ENCODE measurements at places on chromosomes 3 and 15.

DNA sequence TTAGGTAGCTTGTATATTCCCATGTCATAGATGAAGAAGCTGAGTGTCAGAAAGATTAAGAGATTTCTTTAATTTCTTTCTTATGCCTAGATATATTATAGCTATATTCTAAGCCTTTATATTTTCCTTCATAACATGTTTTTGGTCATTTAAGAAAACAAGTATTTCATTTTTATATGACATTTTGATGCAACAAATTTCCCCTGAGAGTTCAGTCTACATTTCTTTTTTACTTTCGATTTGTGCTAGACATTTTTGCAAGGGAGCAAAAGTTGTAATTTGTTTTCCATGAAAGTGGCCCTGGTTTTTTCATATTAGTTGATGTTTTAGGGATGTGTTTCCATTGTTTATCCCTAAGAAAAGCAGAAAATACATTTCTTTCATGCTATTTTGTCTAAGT is 344.9 kb downstream of the NLGN1 start:
- no peak for DNase-seq

- DNase-seq = no peak
Observed at GRCh38 chr3:1197051-1197450, 104.2 kb downstream of the CNTN6 start.

DNA sequence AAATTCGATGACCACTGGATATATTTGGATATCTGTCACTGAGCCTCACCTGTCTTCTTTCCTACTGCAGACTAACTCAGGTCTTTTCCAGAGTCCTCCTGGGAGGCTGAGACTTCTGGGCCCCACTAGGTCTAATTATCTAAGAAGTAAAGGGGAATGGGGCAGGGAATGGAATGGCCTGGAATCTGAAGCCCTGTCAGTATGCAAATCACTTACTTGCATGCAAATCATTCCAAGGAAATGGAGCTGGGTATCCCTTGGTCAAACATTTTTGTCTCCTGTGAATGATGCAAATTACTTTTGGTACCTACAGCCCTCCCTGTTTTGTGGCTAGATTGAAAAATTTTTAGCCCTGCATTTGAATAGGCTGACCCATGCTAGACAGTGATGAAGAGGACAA is 5.3 kb upstream of the SPSB4 start:
- peak; percentile 29 for DNase-seq

- DNase-seq = no peak
Observed at GRCh38 chr15:50162969-50163718, 18.9 kb upstream of the SLC27A2 start.

GRCh38 chr3:15263926-15264325 is 57.9 kb downstream of the CAPN7 start:
- DNase-seq = no peak

- no peak for DNase-seq
Observed at GRCh38 chr15:23912191-23912590, 225.1 kb upstream of the NDN start.

DNA sequence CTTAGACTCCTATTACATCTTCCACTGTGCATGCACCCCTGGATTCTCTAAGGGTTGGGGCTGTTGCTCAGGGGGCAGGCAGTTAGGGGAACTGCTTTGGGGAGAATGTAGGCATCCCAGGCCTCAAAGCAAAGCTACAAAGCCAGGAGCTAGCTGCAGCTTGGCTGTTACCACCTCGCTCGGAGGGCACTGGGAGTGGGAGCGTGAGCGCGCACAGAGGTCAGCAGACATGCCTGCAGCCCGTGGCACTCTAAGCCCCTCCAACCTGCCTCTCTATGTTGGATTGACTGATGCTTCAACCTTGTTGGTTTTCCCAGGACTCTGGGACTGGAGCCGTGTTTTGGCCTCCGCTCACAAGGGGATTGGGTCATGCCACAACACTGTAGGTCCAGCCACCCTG is 69.8 kb downstream of the CPN2 start:
- no peak for DNase-seq

DNA sequence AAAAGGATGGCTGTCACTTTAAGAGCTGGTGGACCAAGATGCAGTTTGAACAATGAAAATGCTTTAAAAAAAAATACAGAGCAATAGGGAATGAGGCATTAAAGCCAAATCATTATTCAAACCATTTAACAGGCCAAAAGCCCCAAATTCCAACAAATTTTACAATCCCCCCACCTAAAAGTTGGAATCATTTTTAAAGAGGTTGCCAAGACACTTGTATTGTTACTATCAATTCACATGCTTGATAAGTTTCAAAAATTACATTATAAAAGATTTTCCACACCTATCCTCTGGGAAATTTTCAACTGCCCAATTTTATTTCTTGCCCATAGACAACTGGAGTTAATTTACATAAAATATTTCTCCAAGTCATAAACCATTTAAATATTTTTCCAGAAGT is 192.3 kb upstream of the ARHGEF26 start:
- DNase-seq = no peak

DNA sequence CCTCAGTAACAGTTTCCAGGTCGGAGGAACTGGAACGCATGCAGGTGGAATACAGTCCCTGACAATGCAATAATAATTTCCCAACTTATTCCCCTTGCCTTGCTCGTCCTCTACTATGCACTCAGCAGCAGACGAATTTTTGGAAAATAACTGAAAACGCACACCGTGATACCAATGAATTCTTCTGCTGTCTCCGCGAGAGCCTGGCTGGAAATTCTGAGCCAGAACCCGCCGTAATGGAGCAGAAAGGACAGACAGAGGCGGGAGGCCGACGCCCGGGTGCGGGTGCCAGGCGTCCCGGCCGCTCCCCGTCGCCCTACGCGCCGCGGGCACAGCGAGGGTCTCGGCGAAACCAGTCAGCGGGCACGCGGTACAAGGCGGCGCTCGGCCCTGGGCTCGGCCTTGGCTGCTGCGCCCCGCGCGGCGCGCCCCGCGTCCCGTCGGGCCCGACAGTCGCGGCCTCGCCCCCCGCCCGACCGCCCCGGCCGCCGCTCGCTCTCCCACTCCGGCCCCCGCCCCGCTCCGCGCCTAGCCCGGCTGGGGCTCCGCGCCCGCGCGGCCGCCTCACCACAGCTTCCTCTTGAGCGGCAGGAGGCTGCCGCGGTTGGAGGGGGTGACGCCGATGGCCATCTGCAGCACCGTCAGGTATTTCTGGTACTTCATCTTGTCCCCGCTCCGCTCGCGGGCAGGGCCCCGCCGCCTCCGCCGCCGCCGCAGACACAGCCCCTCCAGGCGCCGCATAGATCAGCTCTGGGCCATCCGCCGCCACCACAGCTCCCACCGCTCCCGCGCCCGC is 114.5 kb upstream of the GOLGA8J start:
- DNase-seq = no peak

DNA sequence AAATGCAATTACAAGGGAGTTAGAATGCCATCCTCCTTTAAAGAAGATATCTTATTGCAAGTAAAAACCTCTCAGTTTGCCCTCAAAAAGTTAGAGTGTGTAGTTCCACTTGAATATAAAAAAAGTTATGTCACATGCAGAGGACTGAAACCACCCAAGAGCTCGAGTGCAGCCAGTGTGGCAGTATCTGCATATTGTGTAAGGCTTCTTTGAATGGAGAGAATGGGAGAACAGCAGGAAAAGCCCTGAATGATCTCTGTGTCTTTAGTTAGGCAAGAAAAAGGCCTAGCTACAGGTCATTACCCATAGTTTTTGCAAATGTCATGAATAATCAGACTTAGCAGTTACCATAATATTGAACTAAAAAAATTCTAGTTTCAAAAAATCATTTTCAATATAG is 13.9 kb upstream of the TEX9 start:
- DNase-seq = no peak

GRCh38 chr3:169868369-169868768 is 1.4 kb downstream of the LRRC31 start:
- no peak for DNase-seq

GRCh38 chr3:135792858-135793475 is 172.6 kb upstream of the PPP2R3A start:
- DNase-seq = no peak

DNA sequence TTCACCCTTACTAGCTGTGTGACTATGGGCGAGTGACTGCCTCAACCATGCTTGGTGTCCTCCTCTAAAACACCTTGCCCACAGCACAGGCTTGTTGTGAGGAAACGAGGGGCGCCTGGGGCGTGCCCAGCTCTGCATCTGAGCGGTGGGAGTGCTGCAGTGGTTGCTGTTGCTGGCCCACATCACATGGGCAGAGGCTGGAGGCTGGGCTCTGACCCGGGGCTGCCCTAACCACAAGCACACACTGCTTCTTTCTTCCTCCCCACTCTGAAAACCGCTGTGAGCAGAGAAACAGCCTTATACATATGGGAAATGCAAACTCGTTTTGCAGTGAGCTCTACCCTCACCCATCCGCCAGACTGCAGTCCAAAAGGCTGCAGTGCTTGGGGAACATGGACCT is 74.8 kb upstream of the RPL32 start:
- DNase-seq = no peak

GRCh38 chr3:41502023-41502422 is 302.7 kb downstream of the CTNNB1 start:
- DNase-seq = no peak

- DNase-seq = no peak
Observed at GRCh38 chr3:42043099-42043813, 47.9 kb upstream of the TRAK1 start.

DNA sequence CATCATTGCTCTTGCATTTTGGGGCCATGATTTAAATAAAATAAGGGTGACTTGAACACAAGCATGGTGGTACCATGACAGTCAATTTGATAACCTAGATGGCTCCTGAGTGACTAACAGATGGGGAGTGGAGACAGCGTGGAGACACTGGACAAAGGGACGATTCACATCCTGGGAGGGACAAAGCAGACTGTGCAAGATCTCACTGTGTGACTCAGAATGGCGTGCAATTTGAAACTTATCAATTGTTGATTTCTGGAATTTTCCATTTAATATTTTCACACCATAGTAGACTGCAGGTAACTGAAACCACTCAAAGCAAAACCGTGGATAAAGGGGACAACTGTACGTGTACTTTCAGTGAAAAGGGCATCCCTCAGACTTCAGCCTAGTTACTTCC is 25.5 kb downstream of the MCCC1 start:
- DNase-seq = no peak
